ENCODE measurements at places on chromosomes 6 and 20. TPM values are rescaled to one million over a fixed set of nuclear protein-coding genes. Genes with fewer than 3 reads are reported as not detected.

MPIG6B gene
- not detected for total RNA-seq

HLA-DPB1 gene
- 2.3 TPM for total RNA-seq

FOXA2 gene
- total RNA-seq = under 0.01 TPM

COL20A1 gene
- not detected for total RNA-seq

BPIFB4 gene
- not detected for total RNA-seq

SYTL3 gene
- 4.2 TPM for total RNA-seq

EBF4 gene
- total RNA-seq = 0.57 TPM

CCDC167 gene
- 13.6 TPM for total RNA-seq

CYP39A1 gene
- total RNA-seq = 22.6 TPM

RPL10A gene
- 2,520 TPM for total RNA-seq

MATN4 gene
- total RNA-seq = not detected

BAK1 gene
- total RNA-seq = 11.1 TPM

ZC3H12D gene
- not detected for total RNA-seq

LRP11 gene
- 74.2 TPM for total RNA-seq

DOP1A gene
- total RNA-seq = 26.5 TPM

CYP24A1 gene
- total RNA-seq = 0.28 TPM

MAPK13 gene
- 8.1 TPM for total RNA-seq

DAAM2 gene
- 1.9 TPM for total RNA-seq

HNF4A gene
- not detected for total RNA-seq

PDYN gene
- not detected for total RNA-seq

GJA10 gene
- total RNA-seq = not detected

GLP1R gene
- not detected for total RNA-seq

MYLK2 gene
- under 0.01 TPM for total RNA-seq

PROKR2 gene
- not detected for total RNA-seq

SNAI1 gene
- 0.92 TPM for total RNA-seq

Measured in smooth muscle cell of bladder (primary cell).